ENCODE measurements at places on chromosomes 3 and 15.

DNA sequence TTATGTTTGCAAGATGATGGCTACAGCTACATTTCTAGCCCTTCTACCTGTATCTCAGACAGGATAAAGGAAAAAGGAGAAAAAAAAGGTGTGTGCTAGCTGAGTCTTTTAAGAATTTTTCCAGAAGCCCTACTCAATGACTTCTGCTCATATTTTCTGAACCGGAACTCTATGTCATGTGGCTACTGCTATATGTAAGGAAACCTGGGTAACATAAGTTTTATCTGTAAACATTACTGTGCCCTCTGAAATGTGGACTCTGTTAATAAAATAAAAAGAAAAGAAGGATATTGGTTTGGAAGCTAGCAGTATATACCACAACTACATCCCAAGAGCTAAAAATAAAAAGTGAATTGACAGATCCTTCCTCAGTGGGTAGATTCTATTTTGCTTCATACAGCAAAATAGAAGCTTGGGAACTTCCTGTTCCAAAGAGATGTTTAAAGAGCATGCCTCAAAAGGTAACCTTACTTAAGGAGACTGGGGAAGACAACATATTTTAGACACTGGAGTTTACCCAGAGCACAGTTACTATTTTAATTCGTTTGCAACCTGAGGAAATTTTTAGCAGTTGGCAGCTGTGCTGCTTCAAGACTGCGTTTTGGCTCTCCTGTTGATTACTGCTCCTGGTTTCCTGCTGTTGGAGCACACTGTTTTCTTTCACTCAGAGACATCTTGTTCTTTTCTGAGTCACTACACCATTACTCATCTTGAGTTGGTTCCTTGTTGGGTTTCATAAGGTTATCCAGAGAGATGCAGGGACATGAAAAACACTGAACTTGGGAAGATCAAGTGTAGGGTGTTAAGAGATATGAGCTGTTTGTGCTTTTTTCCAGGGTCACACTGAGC is 280.7 kb downstream of the NFKBIZ start:
- H3K27ac ChIP-seq: peak overlapping the region; percentile 86
- no peaks in the 10 kb centered on the region for H3K27me3 ChIP-seq
- H3K4me1 ChIP-seq: peaks cover 33% of the 10 kb centered on the region

GRCh38 chr3:13081603-13082360 is 8.6 kb upstream of the IQSEC1 start:
- no peak for DNase-seq
- H3K27me3 ChIP-seq: peaks cover 17% of the 10 kb centered on the region
- H3K4me1 ChIP-seq: peaks cover 7% of the 10 kb centered on the region
- H3K27ac ChIP-seq: no peak overlapping the region
- no peak overlapping the region for H3K4me3 ChIP-seq

- no peaks in the 10 kb centered on the region for H3K36me3 ChIP-seq
- H3K4me3 ChIP-seq: no peak overlapping the region
- DNase-seq: no peak
Observed at GRCh38 chr3:43366885-43367284, 80.5 kb downstream of the SNRK start.

DNA sequence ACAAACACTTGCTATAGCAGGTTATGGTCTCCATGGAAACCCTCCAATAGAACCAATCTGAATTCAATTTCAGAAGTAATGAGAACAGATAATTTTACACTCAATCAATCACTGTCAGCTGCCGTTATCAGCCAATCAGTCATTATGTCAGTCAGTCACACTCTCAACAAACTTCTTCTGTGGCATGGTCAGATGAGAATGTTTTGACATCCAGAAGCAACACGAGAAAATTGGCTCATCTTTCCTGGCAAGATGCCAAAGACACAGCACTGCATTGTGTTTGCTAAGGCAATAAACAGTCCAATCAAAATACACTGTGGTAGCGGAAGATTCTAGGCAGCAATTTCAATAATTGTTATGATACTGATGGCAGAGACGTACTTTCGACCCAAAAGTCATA is 190.7 kb downstream of the RORA start:
- no peaks in the 10 kb centered on the region for H3K36me3 ChIP-seq
- H3K27me3 ChIP-seq: no peaks in the 10 kb centered on the region
- no peak for DNase-seq
- H3K4me3 ChIP-seq: no peak overlapping the region

GRCh38 chr3:24829629-24830229 is 335.1 kb upstream of the THRB start:
- H3K4me3 ChIP-seq: peak overlapping the region; percentile 39
- H3K27ac ChIP-seq: no peak overlapping the region
- DNase-seq: no peak
- no peaks in the 10 kb centered on the region for H3K27me3 ChIP-seq
- no peaks in the 10 kb centered on the region for H3K4me1 ChIP-seq
- no peaks in the 10 kb centered on the region for H3K36me3 ChIP-seq

DNA sequence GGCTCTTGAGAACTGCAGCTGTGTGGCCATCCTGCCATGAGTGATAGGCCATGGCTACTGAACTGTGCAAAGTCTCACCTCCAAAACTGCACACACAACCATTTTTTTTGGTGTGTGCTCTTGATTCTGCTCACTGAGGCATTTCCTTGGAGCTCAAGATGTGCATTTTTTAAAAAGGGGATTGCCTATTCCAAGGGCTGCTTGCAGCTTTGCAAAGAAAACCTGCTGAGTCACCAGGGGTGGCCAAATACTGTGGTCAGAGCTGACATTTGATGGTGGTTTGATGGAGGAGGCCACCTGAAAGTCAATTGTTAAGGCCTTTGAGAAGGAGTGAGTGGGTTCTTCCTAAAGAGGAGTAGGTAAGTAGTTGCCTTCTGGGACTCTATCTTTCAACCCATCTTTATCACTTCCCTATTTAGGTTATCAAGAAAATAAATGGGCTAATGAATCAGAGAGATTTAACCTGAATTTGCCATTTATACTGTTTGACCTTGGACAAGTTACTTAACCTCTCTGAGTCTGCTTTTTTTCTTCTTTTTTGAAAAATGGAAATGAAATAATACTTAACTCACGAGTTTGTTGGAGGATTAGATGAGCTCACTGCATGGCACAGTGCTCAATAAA is 87.9 kb downstream of the CHST2 start:
- no peaks in the 10 kb centered on the region for H3K27me3 ChIP-seq
- no peak overlapping the region for H3K4me3 ChIP-seq
- H3K36me3 ChIP-seq: no peaks in the 10 kb centered on the region
- H3K27ac ChIP-seq: no peak overlapping the region
